ENCODE measurements at places on chromosomes 6 and 20.

GRCh38 chr6:48031711-48032110 is 79.3 kb downstream of the PTCHD4 start:
- no peak for DNase-seq

- no peak for DNase-seq
These were observed 441.3 kb downstream of the CDC5L start for GRCh38 chr6:44828780-44829179.

GRCh38 chr20:1469925-1470571 is 3.4 kb upstream of the NSFL1C start:
- DNase-seq, result peak; percentile 92

- DNase-seq, result peak; percentile 97
These were observed at the start of gene AFG1L for GRCh38 chr6:108294727-108295625. Gene AFG1L, plus strand, starts transcription at chr6:108295054. Its CDS starts 26 bp downstream, at chr6:108295080.

- DNase-seq, result no peak
These were observed 210.4 kb downstream of the CENPW start for GRCh38 chr6:126550323-126550722.

- DNase-seq, result no peak
These were observed 105.0 kb upstream of the DUSP22 start for GRCh38 chr6:187210-187861.

- DNase-seq, result no peak
These were observed 40.9 kb downstream of the NKX2-4 start for GRCh38 chr20:21356386-21356785.

GRCh38 chr6:6753301-6753700 is 164.8 kb downstream of the LY86 start:
- peak; percentile 55 for DNase-seq

DNA sequence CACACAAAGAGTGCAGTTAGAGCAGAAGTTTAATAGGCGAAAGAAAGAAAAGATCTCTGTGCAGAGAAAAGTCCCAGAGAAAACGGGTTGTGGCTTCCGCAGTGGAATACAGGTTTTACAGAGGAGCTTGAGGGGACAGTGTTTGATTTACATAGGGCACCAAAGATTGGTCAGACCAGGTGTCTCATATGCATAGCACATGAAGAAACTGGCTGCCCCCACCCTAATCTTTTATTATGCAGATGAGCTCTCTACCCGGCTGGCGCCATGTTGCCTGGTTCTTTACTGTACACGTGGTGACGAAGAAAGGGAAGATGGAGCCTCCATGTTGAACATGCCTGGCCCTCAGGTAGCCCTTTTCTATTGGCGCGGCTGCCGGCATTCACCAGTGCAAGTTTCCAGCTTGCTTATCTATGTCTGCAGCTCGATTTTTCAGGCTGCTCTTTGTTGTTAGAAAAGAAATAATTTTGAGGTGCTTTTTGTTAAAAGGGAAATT is 47.4 kb downstream of the SLC35B3 start:
- no peak for DNase-seq

DNA sequence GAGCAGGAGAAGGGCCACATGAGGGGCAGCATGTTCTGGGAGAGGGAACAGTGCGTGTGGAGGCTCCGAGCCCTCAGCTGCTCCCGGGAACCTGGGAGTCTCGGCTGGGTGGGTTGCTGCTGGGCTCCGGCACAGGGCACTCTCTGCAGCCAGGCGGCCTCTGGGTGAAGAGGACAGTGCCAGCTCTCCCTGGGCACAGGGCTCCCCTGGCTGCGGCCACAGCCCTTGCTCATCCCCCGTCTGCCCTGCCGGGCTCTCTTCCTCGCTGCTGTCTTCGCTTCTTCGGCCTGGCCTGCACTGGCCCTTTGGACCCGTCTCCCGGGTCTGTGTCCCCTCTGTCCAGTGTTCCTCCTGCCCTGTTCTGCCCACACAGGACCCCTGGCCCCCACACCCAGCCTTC is 48.2 kb downstream of the CDH4 start:
- no peak for DNase-seq

GRCh38 chr6:57207141-57207540 is 15.0 kb downstream of the RAB23 start:
- DNase-seq, result no peak

DNA sequence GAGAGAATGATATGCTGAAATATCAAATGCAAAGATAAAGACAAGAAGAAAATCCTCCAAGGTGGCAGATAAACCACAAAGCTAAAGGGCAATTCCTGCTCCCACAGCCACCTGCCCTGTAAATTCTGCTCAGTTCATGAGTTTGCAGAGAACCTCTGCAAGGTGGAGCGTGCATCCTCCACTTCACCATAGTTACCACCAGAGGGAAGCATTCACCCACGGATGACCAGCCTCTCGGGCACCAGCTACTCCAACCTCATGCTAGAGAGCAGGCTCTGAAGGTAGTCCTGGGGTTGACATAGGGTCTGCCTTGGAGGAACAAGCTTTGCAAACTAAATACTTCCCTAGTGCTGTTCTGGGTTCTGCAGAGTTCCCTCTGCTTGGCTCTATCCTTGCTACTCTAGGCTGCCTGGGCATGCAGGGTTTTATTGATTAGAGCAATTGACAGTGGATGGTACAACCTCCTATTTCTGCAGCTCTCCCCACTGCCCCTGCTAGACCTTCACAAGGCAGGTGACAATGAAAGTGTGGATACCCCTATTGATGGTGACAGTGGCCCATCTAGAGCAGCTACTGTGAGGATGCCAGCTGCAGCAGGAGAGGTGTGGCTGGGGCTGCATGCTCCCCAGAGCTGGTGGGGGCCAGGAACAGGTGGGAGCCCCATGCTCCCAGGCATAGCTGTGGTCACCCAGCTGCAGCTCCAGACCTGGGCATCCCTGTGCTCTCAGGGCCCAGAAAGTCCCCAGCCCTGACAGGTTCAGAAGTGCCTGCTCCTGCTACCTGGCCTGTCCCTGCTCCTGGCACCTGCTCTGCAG is 51.1 kb downstream of the GGTLC1 start:
- DNase-seq, result no peak

- no peak for DNase-seq
These were observed 637 bp downstream of the TFB1M start for GRCh38 chr6:155313602-155314091.

DNA sequence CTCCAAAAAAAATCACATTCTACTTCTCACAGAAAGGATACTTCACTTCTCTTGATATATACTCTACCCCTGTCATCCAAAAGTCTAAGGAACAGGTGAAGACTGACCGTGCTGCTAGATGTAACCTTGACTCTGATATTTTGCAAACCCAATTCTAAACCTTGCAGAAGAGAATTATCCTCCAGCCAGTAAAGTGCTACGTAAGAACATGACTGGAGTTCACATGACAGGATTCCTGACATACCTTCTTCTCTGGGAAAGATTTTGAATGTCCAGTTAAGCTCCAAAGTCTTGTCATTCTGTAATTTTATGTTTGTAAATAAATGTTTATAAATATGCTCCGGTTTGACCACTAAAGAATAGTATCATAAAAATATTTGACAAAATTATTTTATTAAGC is 35.8 kb downstream of the BTBD9 start:
- DNase-seq, result no peak

DNA sequence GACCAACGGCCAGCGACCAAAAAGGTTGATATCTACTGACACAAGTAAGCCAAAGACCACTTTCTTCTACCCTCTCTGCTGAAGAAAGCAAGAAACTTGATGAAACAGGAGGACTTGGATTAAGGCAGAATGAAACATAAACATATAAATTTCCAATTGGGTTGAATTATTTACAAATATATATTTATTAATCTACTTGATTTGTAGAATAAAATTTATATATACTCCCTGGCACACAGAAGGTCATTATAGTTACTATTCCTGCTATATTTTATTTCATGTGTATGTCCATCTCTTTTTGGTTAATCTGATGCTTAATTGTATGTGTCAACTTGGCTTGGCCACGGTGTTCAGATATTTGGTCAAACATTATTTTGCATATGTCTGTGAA is 4.2 kb upstream of the ADGRG6 start:
- DNase-seq, result no peak

GRCh38 chr6:170265655-170266054 is 25.2 kb downstream of the DLL1 start:
- DNase-seq, result peak; percentile 92

GRCh38 chr20:50048420-50049166 is 64.4 kb downstream of the UBE2V1 start:
- DNase-seq, result no peak

GRCh38 chr6:80210618-80211017 is 104.1 kb downstream of the BCKDHB start:
- DNase-seq, result no peak

DNA sequence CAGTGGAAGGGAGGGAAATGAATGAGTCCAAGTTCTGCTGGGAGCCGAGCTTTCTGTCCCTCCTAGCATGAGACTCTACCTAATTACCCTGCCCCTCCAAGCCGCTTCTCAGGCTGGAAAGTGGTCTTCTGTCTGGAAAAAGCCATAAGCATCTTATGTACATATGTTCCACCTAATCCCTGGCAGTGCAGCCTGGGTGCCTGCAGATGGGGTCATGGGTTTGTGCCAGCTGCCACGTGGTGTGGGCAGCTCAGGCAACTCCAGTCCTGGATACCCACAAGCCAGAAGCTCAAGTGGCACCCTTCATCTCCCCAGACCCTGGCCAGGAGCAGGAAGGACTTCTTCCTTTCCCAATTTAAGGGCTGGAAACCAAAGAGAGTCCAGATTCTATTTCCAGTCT is 253.1 kb downstream of the LY86 start:
- peak; percentile 44 for DNase-seq

GRCh38 chr6:135876058-135876457 is 24.6 kb downstream of the PDE7B start:
- DNase-seq, result no peak

GRCh38 chr6:127510876-127511275 is 8.3 kb downstream of the MTCL3 start:
- no peak for DNase-seq

GRCh38 chr6:48048451-48049146 is 62.4 kb downstream of the PTCHD4 start:
- DNase-seq, result no peak

DNA sequence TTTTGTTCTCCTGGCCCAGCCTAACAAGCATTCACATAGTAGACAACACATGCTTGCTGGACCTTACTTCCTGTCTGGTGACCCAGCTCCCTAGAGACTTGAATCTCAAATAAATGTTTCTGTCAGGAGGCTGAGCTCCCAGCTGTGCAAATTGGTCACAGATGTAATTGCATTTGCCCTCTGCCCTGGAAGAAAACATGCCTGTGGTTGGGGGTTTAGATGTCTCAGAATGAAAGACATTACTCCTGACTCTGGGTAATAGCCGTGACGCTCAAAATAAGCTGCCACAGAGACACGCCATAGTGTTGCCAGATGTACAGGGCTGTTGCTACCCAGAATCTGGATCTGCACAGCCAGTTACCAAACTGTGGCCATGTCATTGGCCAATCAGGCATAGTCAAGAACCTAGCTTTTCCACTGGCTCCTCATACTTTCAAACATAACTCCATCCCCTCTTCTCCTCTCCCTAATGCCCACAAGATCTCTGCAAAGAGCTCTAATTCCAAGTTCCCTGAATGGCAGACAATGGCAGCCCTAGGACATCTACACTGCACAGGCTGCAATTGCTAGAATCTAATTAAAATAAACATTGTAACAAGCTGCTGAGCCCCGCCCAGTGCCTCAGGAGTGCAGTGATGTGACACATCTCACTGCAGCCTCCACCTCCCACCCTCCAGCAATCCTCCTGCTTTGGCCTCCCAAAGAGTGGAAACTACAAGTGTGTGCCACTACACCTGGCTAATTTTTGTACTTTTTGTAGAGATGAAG is 32.8 kb upstream of the GMPR start:
- DNase-seq, result peak; percentile 77

GRCh38 chr6:100998111-100998510 is 117.0 kb upstream of the ASCC3 start:
- DNase-seq, result no peak

- no peak for DNase-seq
These were observed 12.9 kb downstream of the ITCH start for GRCh38 chr20:34375977-34376430.

DNA sequence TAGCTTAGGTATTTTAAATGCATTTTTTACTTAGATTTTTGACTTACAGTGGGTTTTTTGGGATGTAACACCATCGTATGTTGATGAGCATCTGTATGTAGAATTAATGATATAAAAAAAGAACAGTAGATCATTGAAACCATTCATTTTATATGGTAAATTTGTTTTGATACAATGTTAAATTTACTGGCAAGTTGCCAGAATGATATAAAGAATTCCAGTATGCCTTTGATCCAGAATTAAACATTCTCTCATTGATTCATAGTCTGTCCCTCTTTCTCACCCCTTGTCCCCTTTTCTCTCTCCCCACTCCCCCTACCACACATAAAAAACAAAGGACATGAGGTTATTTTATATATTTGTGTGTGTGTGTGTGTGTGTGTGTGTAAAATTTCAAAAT is 45.3 kb downstream of the VTA1 start:
- no peak for DNase-seq
